PC-3 (cell line): ENCODE measurements at places on chromosomes 12 and 14.

DNA sequence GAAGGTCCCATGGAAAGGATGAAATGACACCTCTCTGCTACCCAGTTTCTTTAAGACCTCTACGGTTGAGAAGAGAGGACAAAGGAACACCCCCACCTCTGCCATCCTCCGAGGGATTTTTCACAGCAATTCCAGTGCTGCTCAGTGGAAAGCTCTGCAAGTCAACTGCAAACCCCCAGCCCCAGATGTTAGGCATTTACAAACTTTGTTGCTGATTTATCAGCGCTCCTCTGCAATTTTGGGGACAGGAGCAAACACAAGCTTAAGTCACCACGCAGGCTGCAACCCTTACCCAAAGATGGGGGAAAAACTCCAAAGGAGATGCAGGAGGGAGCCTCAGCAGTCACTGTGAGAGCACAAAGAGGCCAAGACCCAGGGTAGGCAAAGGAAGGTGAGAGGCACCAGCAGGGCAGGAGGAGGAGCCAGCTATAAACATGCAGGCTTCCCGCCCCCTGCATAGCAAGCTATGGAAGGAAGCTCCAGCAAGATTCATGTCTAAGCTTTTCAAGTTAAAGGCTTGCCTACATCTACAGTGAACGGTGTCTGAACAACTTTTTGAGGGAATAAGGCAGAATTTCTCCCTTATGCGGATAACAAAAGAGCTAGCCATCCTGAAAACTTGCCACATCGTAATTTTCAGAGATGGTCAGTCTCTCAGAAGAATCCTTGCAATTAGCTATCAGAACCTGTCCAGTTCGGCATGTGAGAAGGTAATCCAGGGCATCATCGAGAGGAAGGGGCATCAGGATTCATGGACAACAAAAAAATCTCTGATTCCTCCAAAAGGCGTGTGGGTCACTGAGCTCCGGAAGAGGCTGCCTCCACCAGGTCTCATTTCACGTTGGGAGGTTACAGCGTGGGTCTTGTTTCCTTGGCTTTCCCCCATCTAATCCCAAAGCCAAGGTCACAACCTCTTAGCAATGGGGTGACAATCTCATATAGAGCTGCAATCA lies 3.9 kb downstream of the CTDSP2 start:
- H3K4me1 ChIP-seq: peaks cover 16% of the 10 kb centered on the region; the same call in 1 of the 2 replicates
- H3K27me3 ChIP-seq: no peaks in the 10 kb centered on the region
- no peaks in the 10 kb centered on the region for H3K36me3 ChIP-seq
- H3K4me3 ChIP-seq: no peak overlapping the region
- DNase-seq: no peak
- no peak overlapping the region for H3K27ac ChIP-seq

DNA sequence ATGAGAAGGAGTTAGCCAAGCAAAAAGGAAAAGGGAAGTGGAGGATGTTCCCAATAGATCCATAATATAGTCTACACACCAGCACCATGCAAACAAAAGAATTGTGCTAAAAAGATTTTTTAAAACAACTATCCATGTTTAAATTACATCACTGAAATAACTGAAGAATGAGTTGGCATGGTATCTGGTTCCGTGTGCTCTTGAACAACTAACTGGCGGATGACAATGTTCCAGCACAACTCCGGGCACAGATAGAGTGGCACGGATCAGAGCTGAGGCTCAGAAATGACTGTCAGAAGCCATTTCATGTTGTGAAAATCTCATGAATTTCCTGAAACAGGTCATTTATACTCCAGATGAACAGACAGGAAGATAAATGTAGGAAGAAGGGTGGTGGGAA lies 153.1 kb downstream of the HMGA2 start:
- H3K27me3 ChIP-seq: no peaks in the 10 kb centered on the region
- no peaks in the 10 kb centered on the region for H3K4me1 ChIP-seq
- no peak overlapping the region for H3K27ac ChIP-seq
- no peaks in the 10 kb centered on the region for H3K36me3 ChIP-seq
- no peak overlapping the region for H3K4me3 ChIP-seq
- DNase-seq: no peak

- no peak overlapping the region for H3K4me3 ChIP-seq
- H3K36me3 ChIP-seq: no peaks in the 10 kb centered on the region
- H3K4me1 ChIP-seq: peaks cover 8% of the 10 kb centered on the region
- H3K27ac ChIP-seq: no peak overlapping the region
- no peaks in the 10 kb centered on the region for H3K27me3 ChIP-seq
Observed at GRCh38 chr12:96070670-96071279, 35.4 kb upstream of the LTA4H start.

GRCh38 chr12:46659824-46660223 lies 166.0 kb downstream of the SLC38A4 start:
- DNase-seq: no peak
- no peak overlapping the region for H3K4me3 ChIP-seq

- no peaks in the 10 kb centered on the region for H3K27me3 ChIP-seq
- H3K4me3 ChIP-seq: no peak overlapping the region
- peaks cover 6% of the 10 kb centered on the region; the same call in 1 of the 2 replicates for H3K36me3 ChIP-seq
- no peak overlapping the region for H3K27ac ChIP-seq
- 0 out of 2 replicates have a peak, but pooled peaks cover 2% of the 10 kb centered on the region for H3K4me1 ChIP-seq
Observed at GRCh38 chr14:102629011-102629444, 36.6 kb downstream of the RCOR1 start.

GRCh38 chr14:83611491-83611890 lies 1918.5 kb upstream of the FLRT2 start:
- no peak overlapping the region for H3K27ac ChIP-seq
- DNase-seq: peak; percentile 7
- H3K4me3 ChIP-seq: no peak overlapping the region
- H3K27me3 ChIP-seq: no peaks in the 10 kb centered on the region

- H3K27me3 ChIP-seq: no peaks in the 10 kb centered on the region
- H3K36me3 ChIP-seq: no peaks in the 10 kb centered on the region
- peaks cover 4% of the 10 kb centered on the region; the same call in 1 of the 2 replicates for H3K4me1 ChIP-seq
- peak overlapping the region; percentile 31; the same call in 1 of the 2 replicates for H3K27ac ChIP-seq
- H3K4me3 ChIP-seq: peak overlapping the region; percentile 61
- peak; percentile 70 for DNase-seq
Observed at GRCh38 chr14:51774209-51774608, 86.2 kb upstream of the GNG2 start.

GRCh38 chr14:65045709-65046108 lies 56.6 kb downstream of the MAX start:
- H3K36me3 ChIP-seq: peaks cover 10% of the 10 kb centered on the region
- no peak overlapping the region for H3K27ac ChIP-seq
- H3K4me3 ChIP-seq: no peak overlapping the region
- no peaks in the 10 kb centered on the region for H3K27me3 ChIP-seq
- 0 out of 2 replicates have a peak, but pooled peaks cover 5% of the 10 kb centered on the region for H3K4me1 ChIP-seq

GRCh38 chr14:54844479-54844878 lies 58.1 kb downstream of the GCH1 start:
- H3K36me3 ChIP-seq: peaks cover 3% of the 10 kb centered on the region
- DNase-seq: no peak
- no peak overlapping the region for H3K27ac ChIP-seq
- H3K4me3 ChIP-seq: no peak overlapping the region

- peaks cover 56% of the 10 kb centered on the region for H3K27me3 ChIP-seq
- 0 out of 2 replicates have a peak, but pooled peaks cover 5% of the 10 kb centered on the region for H3K4me1 ChIP-seq
- no peak for DNase-seq
- no peaks in the 10 kb centered on the region for H3K36me3 ChIP-seq
- no peak within 1 kb of the TSS for H3K27ac ChIP-seq
Observed at GRCh38 chr12:63150713-63151622, at the start of gene AVPR1A. TSS of gene AVPR1A (minus strand) at chr12:63151201. CDS start at chr12:63150836, 365 bp downstream.

- no peak overlapping the region for H3K4me3 ChIP-seq
- no peaks in the 10 kb centered on the region for H3K4me1 ChIP-seq
- no peaks in the 10 kb centered on the region for H3K36me3 ChIP-seq
- H3K27me3 ChIP-seq: no peaks in the 10 kb centered on the region
Observed at GRCh38 chr14:37060496-37061260, 111.7 kb downstream of the SLC25A21 start.

- no peaks in the 10 kb centered on the region for H3K36me3 ChIP-seq
- H3K4me1 ChIP-seq: no peaks in the 10 kb centered on the region
- H3K27ac ChIP-seq: no peak overlapping the region
Observed at GRCh38 chr12:9143929-9144729, 28.4 kb upstream of the A2M start.

- H3K36me3 ChIP-seq: no peaks in the 10 kb centered on the region
- H3K4me1 ChIP-seq: peaks cover 15% of the 10 kb centered on the region
- no peak overlapping the region for H3K4me3 ChIP-seq
- H3K27me3 ChIP-seq: no peaks in the 10 kb centered on the region
- DNase-seq: peak; percentile 20
Observed at GRCh38 chr14:73602994-73603393, 9.3 kb upstream of the ACOT6 start.

DNA sequence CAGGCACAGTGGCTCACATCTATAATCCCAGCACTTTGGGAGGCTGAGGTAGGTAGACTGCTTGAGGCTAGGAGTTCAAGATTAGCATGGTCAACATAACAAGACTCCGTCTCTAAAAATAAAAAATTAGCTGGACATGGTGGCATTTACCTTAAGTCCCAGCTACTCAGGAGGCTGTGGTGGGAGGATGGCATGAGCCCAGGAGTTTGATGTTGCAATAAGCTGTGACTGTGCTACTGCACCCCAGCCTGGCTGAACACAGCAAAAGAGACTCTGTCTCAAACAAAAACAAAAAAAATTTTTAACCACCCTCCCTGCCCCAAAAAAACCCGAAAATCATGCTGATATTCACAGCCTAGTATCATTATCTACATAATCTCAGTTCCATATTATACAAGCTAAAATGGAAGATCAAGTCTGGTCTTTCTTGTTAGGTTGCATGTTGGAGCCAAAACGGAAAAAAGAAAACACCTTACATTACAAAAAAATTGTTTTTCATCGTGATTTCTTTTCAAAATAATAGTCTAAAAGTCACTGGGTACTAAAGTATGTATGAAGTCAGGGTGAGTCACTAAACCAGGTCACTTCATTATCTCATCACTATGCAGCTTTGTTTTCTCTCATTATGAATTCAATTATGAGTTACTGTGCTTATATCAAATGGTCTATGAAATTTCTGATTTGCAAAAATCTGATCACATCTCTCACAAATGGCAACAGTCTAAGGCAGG lies 13.8 kb downstream of the GXYLT1 start:
- H3K27me3 ChIP-seq: no peaks in the 10 kb centered on the region
- peak overlapping the region; percentile 51 for H3K4me3 ChIP-seq
- DNase-seq: peak; percentile 55
- no peaks in the 10 kb centered on the region for H3K36me3 ChIP-seq
- H3K27ac ChIP-seq: peak overlapping the region; percentile 31

DNA sequence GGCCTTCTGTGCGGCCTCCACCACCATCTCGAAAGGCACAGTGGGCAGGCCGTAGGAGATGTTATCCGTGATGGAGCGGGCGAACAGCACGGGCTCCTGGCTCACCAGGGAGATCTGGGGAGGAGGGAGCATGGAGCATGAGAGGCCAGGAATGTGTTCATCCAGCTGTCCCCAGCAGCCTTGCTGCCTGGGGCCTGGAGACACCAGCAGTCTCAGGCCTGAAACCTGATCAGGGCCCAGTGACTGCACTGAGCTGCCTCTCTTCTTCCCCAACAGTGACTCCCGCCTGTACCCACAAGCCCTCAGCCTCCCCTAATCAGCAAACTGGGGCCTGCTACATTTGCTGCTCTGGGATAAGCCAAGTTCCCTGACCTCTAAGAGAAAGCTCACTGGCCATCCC lies 30.9 kb downstream of the ABCB9 start:
- no peaks in the 10 kb centered on the region; the same call in 1 of the 2 replicates for H3K36me3 ChIP-seq
- no peaks in the 10 kb centered on the region for H3K4me1 ChIP-seq
- DNase-seq: no peak
- no peak overlapping the region for H3K4me3 ChIP-seq
- H3K27me3 ChIP-seq: no peaks in the 10 kb centered on the region
- no peak overlapping the region for H3K27ac ChIP-seq

DNA sequence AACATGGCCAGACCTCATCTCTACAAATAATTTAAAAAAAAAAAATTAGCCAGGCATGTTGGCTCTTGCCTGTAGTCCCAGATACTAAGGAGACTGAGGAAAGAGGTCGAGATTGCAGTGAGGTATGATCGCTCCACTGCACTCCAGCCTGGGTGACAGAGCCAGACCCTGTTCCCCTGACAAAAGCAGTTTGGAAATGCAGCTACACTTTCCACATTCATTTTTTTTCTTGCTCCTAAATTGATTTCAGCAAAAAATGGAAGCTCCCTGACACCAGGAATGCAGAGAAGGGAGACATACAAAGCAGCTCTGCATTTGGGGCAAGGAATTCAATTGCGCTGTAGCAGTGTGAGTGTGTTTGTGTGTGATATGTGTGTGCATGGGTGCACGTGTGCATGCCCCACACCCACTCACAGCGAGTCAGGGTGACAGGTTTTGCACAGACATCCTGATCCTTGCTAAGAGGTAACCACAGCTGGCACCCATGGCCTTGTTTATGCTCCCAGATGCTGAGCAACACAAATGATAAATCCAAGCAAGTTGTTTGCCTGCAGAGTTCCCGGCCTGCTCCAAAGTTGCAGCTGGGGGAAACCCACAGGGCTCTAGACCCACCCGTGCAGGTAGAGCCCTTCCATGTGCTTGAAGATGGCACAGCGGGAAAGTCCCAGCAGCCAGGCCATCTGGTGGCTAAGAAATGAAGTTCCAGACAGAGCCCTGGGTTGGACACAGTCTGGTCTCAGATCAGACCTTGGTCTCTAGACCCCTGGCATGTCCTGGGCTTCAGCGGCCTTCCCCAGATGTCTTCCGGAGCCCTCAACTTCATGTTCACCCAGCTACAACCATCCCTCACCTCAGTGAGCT lies 25.9 kb upstream of the BDKRB2 start:
- peaks cover 23% of the 10 kb centered on the region; the same call in 1 of the 2 replicates for H3K27me3 ChIP-seq
- H3K4me3 ChIP-seq: no peak overlapping the region

DNA sequence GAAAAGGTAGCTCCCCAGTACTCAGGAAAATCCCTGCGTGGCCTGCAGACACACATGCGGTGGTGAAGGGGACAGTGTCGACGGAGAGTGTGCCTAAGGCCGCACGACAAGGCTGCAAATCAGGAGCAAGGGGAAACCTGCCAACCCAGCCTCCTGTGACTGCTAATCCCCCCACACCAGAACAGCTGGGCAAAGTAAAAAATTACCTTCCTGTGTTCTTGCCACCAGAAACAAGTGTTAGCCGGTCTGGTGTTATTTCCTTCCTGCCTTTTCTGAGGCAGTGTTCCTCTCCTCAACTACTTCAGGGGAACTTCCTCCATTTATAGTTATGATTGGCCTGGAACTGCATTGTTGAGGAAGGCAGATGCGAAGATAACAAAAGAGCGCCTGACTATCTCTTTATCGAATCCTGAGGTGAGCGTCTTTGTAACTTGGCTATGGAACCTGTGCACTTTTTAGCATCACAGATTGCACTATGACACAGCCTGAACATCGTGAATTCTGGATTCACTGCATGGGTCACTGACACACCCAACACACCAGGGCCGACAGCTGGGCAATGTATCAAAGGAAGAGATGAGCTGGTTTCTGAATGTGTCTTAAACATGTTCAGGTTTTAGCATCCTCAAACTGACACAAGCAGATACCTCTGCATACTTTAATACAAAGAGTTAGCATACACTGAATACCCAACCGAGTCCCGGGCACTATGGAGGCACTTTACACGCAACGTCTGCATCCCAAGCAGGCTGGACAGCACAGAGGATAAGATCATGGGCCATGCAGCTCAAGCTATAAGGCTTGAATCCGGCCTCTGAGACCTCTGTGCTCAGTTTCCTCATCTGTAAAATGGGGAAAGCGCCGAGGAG lies 28.9 kb downstream of the SLC15A4 start:
- no peak for DNase-seq
- peaks cover 62% of the 10 kb centered on the region for H3K36me3 ChIP-seq
- no peak overlapping the region for H3K4me3 ChIP-seq

- H3K36me3 ChIP-seq: no peaks in the 10 kb centered on the region
- peak overlapping the region; percentile 51 for H3K4me3 ChIP-seq
- peaks cover 49% of the 10 kb centered on the region for H3K4me1 ChIP-seq
- DNase-seq: peak; percentile 93
- H3K27me3 ChIP-seq: no peaks in the 10 kb centered on the region
Observed at GRCh38 chr12:6092784-6093722, 31.4 kb downstream of the VWF start.
